Inflammatory macrophage (primary cell): ENCODE measurements at places on chromosomes 13 and 19.

- DNase-seq: peak; percentile 35
Observed at GRCh38 chr13:106795847-106796246, 227.9 kb upstream of the ARGLU1 start.

DNA sequence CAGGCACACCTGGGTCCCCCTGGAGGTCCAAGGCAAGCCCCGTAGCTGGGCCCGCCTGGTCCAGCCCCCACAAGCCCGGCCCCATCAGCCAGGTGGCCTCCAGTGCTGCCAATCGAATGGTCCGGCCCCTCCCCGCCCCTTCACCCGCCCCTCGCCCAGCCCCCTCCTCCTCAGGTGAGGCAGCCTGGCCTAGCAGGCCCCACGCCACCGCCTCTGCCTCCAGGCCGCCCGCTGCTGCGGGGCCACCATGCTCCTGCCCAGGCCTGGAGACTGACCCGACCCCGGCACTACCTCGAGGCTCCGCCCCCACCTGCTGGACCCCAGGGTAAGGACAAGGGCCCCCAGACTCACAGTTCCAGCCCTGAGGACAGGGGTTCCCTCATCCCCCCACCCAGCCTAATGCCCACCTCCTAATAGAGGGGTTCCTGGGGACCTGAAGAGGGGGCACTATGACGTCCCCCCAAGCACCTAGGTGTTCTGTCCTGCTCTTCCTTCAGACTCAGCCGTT, at the start of gene HPN:
TSS of gene HPN (plus strand) at position 174 of the 508 bp plus-strand sequence. CDS start 786 bp downstream, outside the sequence.
- no peak for DNase-seq

DNA sequence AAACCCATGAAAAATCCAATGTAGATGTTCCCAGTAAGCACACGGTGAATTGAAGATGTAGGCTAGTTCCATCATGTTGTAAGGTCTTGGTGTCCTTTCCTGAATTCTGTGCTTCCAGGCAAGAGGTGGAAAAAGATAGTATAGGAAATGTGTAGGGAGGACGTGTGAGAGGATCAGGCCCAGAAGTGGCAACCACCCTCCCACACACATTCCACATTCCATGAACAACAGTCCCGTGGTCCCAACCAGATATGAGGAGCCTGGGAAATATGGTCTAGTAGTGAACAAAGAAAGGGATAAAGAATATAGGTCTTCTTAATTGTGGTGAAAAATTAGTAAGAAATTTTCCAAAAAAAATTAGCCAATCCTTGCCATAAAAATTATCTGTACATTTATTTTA, 1254.2 kb upstream of the SLC10A2 start:
- no peak for DNase-seq

GRCh38 chr19:311813-312261, 20.6 kb upstream of the PLPP2 start:
- DNase-seq: no peak

GRCh38 chr13:101654883-101655282, 202.4 kb downstream of the ITGBL1 start:
- DNase-seq: no peak

- no peak for DNase-seq
Observed at GRCh38 chr19:23440207-23440606, 44.9 kb upstream of the ZNF91 start.
